Small intestine (tissue), 16 donors: ENCODE measurements at places on chromosomes 7 and 10.

DNA sequence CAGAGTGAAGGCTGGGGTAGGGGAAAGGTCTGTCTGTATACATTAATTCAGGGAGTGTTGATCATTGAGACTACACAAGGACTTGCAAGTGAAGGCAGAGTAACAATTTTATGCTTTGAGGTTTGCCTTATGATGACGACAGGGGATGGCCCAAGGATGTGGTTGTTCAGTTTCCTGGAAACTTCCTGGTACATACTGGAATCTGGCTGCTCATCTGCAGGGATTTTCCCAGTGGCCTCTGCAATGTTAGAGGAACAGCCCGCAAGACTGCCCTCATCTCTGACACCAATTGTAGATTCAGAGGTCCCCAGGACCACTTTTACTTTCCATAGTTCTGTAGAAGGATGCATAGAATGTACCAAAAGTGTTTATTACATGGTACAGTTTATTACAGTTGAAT, 189.6 kb downstream of the TMEM178B start:
- DNase-seq: no peak

GRCh38 chr7:50270531-50271018, 33.9 kb upstream of the IKZF1 start:
- DNase-seq: no peak

DNA sequence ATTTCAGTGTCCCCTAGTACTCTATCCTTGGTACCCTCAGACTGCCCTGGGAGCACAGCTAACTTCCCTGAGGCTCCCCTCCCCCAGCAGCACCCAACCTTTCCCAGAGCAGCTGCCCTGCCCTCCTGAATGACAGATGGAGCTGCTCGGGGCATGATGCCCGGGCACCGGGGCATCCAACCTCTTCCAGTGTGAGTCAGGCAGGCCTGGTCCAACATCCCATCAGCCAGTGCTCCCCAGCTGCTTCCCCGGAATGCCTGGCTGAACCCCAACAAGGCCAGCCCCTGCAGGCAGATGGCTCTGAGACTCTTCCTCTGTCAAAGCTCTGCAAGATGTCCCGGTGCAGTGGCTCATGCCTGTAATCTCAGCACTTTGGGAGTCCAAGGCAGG, 11.9 kb upstream of the TSPAN15 start:
- no peak for DNase-seq

DNA sequence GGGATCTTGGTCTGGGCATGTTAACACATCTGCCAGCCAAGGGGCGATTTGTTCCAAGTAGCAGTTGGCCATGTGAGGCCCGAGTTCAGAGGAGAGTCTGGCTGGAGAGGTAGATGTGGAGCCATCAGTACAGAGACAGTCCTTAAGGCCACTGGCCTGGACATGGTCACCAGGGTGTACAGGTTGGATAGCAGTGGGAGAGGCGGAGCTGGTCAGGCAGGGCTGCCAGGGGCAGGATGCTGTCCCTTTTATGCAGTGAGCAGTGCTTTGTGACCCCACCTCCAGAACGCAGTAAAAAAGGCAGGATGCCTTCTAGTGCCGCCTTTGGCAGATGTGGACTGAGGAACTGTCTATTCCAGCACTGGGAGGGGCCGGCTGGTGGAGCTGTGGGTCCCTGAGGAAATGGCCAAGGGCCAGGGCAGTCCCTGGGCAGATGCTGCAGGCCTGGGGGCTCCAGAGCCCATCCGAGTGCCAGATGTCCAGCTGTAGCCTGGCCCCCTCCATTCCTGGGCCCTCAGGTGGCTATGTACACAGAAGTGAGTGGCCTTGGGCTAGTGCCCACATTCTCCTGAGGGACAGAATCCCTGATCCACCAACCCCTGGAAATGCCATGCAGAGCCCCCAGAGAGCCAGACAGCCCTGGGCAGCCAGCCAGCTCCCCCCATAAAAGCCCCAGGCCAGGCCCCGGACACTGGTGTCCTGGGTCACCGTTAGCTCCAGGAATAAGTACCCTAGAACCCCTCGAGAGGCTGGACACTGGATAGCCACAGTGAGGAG, 17.2 kb upstream of the MYL7 start:
- DNase-seq: no peak

DNA sequence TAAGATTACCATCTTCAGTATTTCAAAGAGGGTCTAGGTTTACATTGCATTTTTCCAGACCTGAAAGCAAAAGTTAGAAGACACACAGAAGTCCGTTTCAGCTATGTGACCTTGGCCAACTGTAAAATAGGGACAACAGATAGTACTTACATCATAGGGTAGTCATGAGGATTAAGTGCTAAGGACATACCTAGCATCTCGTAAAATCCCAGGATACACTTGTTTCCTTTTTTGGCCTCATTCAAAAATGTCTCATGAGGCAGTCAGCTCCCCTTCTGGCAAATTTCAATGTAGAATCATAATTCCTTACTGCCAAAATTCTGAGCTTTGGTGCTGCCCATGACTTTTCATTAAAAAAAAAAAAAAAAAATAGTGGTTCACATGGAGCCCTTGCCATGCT, 6.4 kb upstream of the DUSP5 start:
- no peak for DNase-seq

DNA sequence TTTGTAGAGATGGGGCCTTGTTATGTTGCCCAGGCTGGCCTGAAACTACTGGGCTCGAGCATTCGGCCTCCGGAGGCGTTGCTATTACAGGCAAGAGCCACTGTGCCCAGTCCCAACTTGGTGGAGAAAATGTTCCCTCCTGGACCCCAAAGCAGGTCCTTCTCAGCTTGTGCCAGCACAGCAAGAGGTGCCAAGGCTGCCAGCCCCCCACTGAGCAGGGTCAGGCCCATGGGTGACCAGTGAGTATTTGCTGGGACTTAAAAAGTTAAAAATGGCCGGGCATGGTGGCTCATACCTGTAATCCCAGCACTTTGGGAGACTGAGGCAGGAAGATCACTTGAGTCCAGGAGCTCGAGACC, 4.6 kb downstream of the MAFK start:
- DNase-seq: no peak

- DNase-seq: peak; percentile 54
These were observed 5.6 kb upstream of the DKK1 start for GRCh38 chr10:52308251-52309031.

GRCh38 chr10:15464381-15464780, 93.3 kb upstream of the FAM171A1 start:
- no peak for DNase-seq

GRCh38 chr10:104440221-104440620, 86.6 kb downstream of the CFAP58 start:
- no peak for DNase-seq

DNA sequence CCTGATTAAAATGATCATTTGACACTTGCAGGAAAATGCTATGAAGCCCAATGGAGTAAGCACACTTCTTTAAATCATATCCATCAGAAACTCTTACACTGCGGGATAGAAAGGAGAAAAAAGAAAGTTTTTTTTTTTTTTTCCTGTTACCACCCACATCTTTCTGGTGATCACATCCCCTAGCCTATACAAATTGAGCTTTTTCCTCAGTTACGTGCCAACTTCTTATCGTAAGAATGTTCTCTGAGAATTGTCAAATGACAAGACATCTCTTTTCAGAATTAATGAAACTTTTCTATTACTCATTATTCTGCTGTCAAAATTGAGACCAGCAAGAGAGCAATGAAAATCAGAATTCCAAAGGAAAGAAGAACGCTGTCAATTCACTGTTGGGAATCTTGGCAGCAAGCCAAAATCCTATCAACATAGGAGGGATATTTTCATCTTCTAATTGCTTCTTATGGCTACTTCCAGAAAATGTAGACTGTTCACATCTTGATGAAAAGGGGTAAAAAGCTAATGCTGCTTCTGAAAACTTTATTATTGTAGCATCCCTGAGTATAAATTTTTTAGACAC, 179.5 kb downstream of the ADAM12 start:
- DNase-seq: no peak

- DNase-seq: no peak
These were observed 106.6 kb upstream of the YAE1 start for GRCh38 chr7:39459636-39460035.

- no peak for DNase-seq
These were observed 17.5 kb upstream of the C10orf71 start for GRCh38 chr10:49281461-49281860.

DNA sequence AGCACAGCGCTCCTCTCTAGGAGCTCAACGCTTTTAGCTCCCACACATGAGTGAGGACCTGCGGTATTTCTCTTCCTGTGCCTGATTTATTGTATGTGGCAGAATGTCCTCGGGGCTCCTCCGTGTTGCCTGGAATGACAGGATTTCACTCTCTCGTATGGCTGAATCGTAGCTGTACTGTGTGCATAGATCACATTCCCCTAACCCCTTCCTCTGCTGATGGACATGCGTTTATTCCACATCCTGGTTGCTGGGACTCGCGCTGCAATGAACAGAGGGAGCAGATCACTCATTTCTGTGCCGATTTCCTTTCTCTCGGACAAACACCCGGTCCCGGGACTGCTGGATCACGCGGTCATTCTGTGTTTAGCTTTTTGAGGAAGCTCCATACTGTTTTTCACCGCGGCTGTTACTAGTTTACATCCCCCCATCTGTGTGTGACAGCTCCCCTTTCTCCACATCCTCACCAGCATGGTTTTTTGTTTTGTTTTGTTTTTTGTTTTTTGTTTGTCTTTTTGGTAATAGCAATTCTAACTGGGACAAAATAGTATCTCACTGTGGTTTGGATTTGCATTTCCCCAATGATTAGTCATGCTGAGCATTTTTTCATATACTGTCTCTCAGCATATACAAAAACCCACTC, 76.3 kb downstream of the FOXL3 start:
- DNase-seq: no peak

GRCh38 chr10:11193001-11193551, 175.4 kb downstream of the CELF2 start:
- DNase-seq: no peak

DNA sequence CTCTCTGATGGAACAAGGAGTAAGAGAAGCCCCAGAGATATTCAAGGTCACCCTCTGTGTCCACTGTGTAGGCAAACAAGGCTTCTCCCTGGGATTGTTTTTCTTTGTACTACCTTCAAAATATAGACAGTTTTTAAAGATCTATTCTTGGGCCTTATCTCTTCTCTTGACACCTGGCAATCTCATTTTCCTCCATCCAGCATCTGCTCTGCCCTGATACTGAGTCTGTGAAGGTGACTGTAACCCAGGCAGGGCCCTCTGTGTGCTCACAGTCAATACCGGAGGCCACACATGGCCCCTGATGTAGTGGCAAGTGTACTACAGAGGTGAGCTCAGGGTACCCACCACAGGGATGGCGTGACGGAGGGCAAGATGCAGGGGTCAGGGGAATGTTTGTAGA, 221.1 kb downstream of the SNX10 start:
- DNase-seq: no peak

DNA sequence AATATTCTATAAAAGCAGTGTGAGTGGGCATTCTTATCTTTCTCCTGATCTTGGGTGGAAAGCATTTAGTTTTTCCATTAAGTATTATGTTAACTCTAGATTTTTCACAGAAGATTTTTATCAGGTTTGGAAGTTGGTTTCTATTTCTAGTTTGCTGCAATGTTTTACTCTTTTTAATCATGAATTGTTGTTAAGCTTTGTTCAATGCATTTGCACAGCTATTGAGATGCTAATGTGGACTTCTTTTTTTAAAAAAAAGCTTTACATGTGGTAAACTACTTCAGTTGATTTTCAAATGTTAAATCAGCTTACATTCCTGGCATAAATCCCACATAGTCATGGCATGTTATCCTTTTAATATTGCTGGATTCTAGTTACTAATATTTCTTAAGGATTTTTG, 363.6 kb upstream of the NRP1 start:
- no peak for DNase-seq

DNA sequence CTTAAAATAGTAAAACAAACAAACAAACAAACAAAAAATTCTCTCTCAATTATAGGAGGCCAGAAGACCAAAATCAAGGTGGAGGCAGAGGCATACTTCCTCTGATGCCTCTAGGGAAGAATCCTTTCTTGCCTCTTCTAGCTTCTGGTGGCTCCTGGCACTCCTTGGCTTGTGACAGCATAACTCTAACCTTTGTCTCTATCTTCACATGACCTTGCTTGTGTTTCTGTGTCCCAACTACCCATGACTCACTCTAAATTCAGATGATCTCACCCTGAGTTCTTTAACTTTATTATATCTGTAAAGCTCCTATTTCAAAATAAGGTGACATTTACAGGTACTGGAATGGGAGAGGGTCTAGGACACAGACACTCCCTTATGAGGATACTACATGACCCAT, 88.3 kb upstream of the ANTXRL start:
- no peak for DNase-seq

DNA sequence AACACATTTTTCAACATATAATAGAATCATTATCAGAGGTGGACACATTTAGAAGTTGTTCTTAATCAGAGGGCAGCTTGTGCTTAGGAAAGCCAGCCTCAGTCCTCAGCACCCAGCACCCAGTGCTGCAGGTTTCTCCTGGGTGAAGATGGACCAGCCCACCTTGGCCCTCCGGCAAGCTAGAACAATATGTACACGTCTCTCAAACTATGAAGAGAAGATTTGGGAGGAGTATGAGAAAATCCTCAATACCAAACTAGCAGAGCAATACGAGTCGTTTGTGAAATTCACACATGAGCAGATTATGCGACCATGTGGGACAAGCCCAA, 13.5 kb upstream of the RALA start:
- DNase-seq: no peak

GRCh38 chr10:62005281-62005680, 103.8 kb downstream of the ARID5B start:
- no peak for DNase-seq

DNA sequence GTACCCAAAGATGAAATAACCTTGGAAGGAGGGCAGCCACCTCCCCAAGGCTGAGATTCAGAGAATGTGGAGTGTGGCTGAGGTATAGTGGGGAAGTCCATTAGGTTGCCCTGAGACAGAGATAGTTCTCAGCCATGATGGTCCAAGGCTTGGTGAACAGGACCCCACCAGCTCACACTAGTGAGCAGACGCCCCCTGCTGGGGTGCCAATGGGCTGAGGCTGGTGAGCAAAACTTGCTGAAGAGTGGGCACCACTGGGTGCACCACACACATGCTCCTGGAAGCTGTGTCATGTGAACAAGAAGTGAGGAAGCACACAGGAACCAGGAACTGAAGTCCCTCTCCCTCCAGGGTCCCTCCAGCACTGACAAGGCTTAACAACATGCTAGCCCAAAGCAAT, 8.9 kb downstream of the FBXL13 start:
- DNase-seq: peak; percentile 16

GRCh38 chr7:29794959-29795629, 11.2 kb upstream of the WIPF3 start:
- no peak for DNase-seq

DNA sequence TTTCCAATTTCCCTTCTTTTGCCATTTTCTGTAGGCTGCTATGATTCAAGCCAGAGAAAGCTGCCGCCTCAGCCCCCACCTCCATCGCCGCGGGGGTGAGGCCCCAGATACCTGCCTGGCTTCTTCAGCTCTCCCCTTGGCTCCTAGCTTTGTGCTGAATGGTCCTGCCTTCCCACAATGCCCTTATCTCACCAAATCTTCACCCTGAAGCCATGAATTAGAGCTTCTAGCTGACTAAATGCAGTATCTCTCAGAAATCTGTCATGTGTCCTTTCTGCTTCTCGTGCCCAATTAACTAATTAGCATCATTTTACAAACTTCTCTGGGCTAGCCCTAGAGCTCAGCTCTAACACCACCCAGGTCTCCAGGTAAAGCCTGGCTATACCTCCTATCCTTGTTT, 32.2 kb upstream of the GPNMB start:
- no peak for DNase-seq
